ENCODE measurements at places on chromosomes 5 and 9. TPM values are rescaled to one million over a fixed set of nuclear protein-coding genes. Genes with fewer than 3 reads are reported as not detected.

- no peak overlapping the region for H3K27ac ChIP-seq
- peaks cover 2% of the 10 kb centered on the region for H3K36me3 ChIP-seq
- peaks cover 23% of the 10 kb centered on the region for H3K27me3 ChIP-seq
- H3K4me1 ChIP-seq: peaks cover 22% of the 10 kb centered on the region
- H3K4me3 ChIP-seq: no peak overlapping the region
Observed at GRCh38 chr9:69018737-69019136, 4.8 kb upstream of the PRKACG start.

Gene TAL2
- not detected for total RNA-seq

Gene CDH9
- not detected for total RNA-seq

Gene GRXCR2
- total RNA-seq: not detected

- no peak overlapping the region for H3K4me3 ChIP-seq
- H3K36me3 ChIP-seq: peaks cover 8% of the 10 kb centered on the region
- no peak overlapping the region for H3K27ac ChIP-seq
- H3K4me1 ChIP-seq: no peaks in the 10 kb centered on the region
- no peak for DNase-seq
Observed at GRCh38 chr9:125942125-125942524, 195.0 kb downstream of the PBX3 start.

Gene MPDZ
- 0.13 TPM for total RNA-seq

Measured in T-helper 17 cell (primary cell).